Activated CD4-positive, CD25-positive, alpha-beta regulatory T cell (primary cell): ENCODE measurements at places on chromosomes 2 and 18.

DNA sequence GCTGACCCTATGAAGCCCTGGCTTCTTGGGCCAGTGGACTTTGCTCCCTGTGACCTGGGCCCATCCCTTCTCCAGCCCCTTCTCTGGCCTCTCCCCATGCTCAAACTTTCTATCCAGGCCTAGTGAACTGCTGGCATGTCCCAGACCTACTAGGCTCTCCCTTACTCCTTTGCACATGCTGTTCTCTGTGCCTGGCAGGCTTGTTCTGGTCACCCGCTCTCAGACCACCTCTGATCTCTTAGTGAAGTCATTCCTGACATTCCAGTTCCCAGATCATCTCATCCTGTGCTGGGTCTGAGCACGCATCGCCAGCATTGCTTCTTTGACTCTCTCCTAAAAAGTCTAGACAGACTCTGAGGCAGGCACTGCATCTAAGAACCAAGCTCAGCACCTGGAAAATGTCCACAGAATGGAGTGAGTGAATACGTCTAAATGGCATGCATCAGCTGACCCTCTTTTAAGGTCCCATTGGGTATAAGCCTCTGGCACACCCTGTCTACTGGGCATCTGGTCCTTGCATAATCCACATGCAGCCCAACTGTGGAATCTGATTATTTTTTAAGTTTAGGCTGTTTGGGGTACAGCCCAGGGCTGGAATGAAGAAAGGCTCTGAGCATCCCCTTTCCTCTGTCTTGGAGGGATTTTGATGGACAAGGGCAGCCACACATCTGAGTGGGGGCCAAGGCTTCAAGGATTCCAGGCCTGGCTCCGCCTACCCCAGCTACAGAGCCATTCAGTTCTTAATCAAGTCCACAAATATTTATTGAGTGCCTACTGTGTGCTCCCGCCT, 130.6 kb upstream of the HAAO start:
- no peak for DNase-seq

- DNase-seq, result no peak
Observed at GRCh38 chr2:35067420-35067819, 1288.2 kb upstream of the CRIM1 start.

GRCh38 chr2:165640247-165640929, 153.7 kb downstream of the GALNT3 start:
- no peak for DNase-seq

DNA sequence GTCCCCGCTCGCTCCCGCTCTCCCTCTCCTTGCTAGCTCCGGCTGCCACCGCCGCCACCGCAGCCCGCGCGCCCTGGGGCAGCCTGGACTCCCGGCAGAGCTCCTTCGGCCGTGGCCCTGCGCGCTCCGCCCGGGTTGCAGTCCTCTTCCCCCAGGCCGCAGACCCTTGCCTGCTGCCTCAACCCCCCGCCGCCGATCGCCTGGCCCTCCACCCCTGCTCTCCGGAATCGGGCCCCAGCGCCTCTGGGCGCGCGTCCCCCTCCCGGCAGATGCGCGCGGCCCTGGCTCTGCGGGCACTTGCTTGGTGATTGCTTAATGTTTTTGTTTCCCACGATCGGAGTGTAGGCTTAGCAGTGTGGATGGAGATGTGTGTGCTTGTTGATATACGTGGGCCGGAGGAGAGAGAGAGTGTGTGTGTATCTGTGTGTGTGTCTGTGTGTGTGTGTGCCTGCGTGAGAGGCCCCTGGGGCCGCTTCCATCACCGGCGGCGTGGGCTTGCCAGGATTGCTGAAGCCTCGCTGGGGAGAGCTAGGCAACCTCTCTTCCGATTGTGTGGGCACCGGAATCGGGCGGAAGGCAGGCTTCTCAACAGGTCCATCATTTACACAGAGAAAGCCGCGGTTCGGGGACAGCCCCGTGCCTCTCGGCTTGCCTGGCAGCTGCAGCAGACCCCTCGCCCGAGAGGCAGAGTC, 877 bp downstream of the INHBB start:
- no peak for DNase-seq

- no peak for DNase-seq
Observed at GRCh38 chr18:49725809-49726674, 87.3 kb downstream of the ACAA2 start.

GRCh38 chr2:235901243-235901642, 266.9 kb downstream of the GBX2 start:
- no peak for DNase-seq
